ENCODE measurements at places on chromosomes 11 and 22. TPM values are rescaled to one million over a fixed set of nuclear protein-coding genes. Genes with fewer than 3 reads are reported as not detected.

The MS4A14 gene
- 0.14 TPM for polyA plus RNA-seq

The TRIM49 gene
- not detected for polyA plus RNA-seq

The FAT3 gene
- polyA plus RNA-seq: 0.04 TPM

GRCh38 chr11:68173926-68174325 is 39.2 kb downstream of the KMT5B start:
- DNase-seq: no peak

The LRRC4C gene
- polyA plus RNA-seq: 0.05 TPM

GRCh38 chr11:123478352-123478987 is 48.4 kb downstream of the GRAMD1B start:
- peak; percentile 30 for DNase-seq

- DNase-seq: peak; percentile 89
Observed at GRCh38 chr22:27213766-27214581, 556.6 kb downstream of the MIAT start.

DNA sequence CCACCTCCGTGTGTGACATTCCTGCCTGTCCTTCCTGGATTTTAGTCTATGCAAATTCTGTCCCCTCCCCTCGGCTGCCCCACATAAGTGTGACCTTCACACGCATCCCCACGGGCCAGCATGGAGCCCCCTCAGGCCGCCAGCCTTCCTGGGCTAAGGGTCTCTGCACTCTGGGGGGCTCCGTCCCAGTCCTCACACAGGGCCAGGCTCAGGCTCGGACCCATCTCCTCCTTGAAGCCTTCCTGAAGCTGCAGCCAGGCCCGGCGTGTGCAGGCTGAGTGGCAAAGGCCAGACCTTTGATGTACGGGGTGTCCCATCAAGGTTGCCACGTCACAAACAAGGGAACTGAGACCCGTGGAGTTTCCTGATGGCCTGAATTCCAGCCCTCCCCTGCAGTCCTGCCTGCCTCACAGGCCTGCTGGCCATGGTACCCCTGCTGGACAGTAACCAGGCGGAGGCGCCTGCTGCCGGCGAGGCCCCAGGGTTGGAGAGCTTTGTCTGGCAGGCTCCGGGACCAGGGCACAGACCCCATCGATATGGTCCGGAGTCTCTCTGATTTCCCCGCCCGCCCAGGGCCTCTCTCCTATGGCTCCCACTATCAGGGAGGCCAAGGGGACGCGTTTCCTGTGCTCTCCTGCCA is 791.7 kb downstream of the BRD1 start:
- DNase-seq: no peak

All from psoas muscle (tissue), 8 donors.